Left ventricle myocardium inferior (tissue), 1 donor: ENCODE measurements at places on chromosomes 2 and 18. TPM values are rescaled to one million over a fixed set of nuclear protein-coding genes. Genes with fewer than 3 reads are reported as not detected.

Gene SLC16A14
- total RNA-seq, result 3.4 TPM

Gene CNRIP1
- total RNA-seq, result 8.0 TPM

Gene FAM161A
- total RNA-seq, result 1.2 TPM

Gene LRP1B
- 0.08 TPM for total RNA-seq

Gene REEP1
- 30.2 TPM for total RNA-seq

Gene SIX3
- not detected for total RNA-seq

Gene MARCO
- total RNA-seq, result 7.0 TPM

Gene GREB1
- total RNA-seq, result 7.8 TPM

Gene EN1
- not detected for total RNA-seq

Gene ABCG8
- not detected for total RNA-seq

Gene TEKT4
- not detected for total RNA-seq

Gene GPR45
- not detected for total RNA-seq

Gene NOSTRIN
- total RNA-seq, result 14.7 TPM

Gene SGO2
- total RNA-seq, result 1.6 TPM

Gene RAMP1
- total RNA-seq, result 168 TPM

Gene ALPG
- not detected for total RNA-seq

Gene LHCGR
- 0.16 TPM for total RNA-seq

Gene IL1RN
- total RNA-seq, result 0.33 TPM

Gene CYP26B1
- total RNA-seq, result 1.5 TPM

Gene FBXO48
- total RNA-seq, result 1.0 TPM

Gene TRIB2
- total RNA-seq, result 31.1 TPM

Gene FECH
- 37.0 TPM for total RNA-seq

Gene CAPN13
- not detected for total RNA-seq

Gene MGAT4A
- 18.4 TPM for total RNA-seq

Gene IL1R1
- total RNA-seq, result 22.6 TPM

Gene UGT1A5
- total RNA-seq, result not detected

Gene SP3
- total RNA-seq, result 32.1 TPM

Gene EPB41L3
- 6.3 TPM for total RNA-seq

Gene FMNL2
- 5.5 TPM for total RNA-seq

Gene ZDBF2
- total RNA-seq, result 8.3 TPM

Gene POU3F3
- 0.11 TPM for total RNA-seq

Gene EFEMP1
- total RNA-seq, result 72.3 TPM

Gene FBXO36
- 0.58 TPM for total RNA-seq

Gene RAD51AP2
- 0.14 TPM for total RNA-seq

Gene PARD6G
- 2.0 TPM for total RNA-seq

Gene VWC2L
- not detected for total RNA-seq

Gene CROCC2
- not detected for total RNA-seq

Gene RGPD3
- total RNA-seq, result not detected

Gene TSPYL6
- 0.08 TPM for total RNA-seq

Gene ANKRD30BL
- not detected for total RNA-seq

Gene MBOAT2
- 5.3 TPM for total RNA-seq

Gene TMEM178A
- 3.6 TPM for total RNA-seq

Gene WNT10A
- total RNA-seq, result not detected

Gene EML6
- 0.77 TPM for total RNA-seq

Gene TFPI
- 19.0 TPM for total RNA-seq

Gene RAB6C
- total RNA-seq, result 0.16 TPM

Gene ASXL3
- 6.7 TPM for total RNA-seq

Gene GLS
- 48.4 TPM for total RNA-seq

Gene KRTCAP3
- total RNA-seq, result 0.63 TPM

Gene TOGARAM2
- 51.9 TPM for total RNA-seq

Gene HOXD13
- total RNA-seq, result not detected

Gene MRPL33
- total RNA-seq, result 390 TPM

Gene ZNF397
- total RNA-seq, result 13.4 TPM

Gene PRKAG3
- 0.14 TPM for total RNA-seq

Gene UGT1A9
- total RNA-seq, result not detected

Gene KCNS3
- total RNA-seq, result 4.0 TPM

Gene NUP35
- 7.9 TPM for total RNA-seq

Gene PTPN18
- 13.9 TPM for total RNA-seq

Gene DSC3
- not detected for total RNA-seq
